ENCODE measurements at places on chromosomes 3 and 15.
A peak's percentile ranks its signal among the peaks of the same experiment; 100 is the strongest.

DNA sequence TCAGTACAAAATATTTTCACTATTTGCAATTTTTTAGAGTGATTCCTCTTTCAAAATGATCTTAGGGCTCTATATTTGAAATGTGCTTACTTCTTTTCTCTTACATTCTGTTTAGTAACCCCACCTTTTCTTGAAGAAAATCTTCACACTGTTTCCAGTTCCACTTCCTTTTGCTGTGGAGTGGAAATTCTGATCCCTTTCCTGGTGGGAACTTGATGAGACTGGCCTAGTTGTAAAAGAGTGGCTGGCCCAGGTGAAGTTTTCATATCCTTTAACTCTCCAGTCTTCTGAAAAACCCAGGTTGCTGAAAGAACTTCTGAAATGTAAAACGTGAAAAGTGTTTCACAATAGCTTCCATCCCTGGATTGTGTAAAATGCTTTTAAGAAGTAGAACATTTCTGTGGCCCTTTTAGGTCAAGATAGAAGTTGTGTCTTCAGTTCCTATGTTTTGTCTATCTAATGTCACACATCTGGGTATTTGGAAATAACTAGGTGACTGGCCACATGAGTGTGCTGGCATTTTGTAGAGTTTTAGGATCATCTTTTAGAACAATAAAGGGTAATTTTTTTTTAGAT lies 84.8 kb upstream of the LRIG1 start:
- DNase-seq: no peak

DNA sequence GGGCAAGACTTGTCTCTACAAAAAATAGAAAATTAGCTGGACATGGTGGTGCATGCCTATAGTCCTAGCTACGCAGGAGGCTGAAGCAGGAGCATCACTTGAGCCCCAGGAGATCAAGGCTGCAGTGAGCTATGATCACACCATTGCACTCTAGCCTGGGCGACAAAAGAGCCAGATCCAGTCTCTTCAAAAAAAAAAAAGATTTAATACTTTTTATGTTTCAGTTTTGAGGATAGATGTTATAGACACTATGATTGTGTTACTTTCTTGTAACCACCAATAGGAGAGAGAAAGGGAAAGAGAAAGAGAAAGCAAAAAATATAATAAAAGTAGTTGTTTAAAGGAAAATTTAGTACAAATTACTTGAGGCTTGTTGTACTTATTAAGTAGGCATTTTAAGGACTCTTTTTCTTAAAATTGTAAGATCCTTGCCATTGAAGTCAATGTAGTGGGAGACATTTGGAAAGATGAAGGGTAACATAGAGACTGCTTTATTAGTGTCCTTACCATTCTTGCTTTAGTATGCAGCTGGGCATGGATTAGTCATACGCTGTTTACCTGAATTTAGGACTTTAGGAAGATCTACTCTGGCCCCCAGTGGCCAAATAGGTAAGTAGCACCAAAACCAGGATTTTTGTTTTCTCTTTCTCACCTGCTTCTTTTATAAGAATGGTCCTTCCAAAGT lies 35.1 kb upstream of the ZDHHC23 start:
- DNase-seq: peak; percentile 41

DNA sequence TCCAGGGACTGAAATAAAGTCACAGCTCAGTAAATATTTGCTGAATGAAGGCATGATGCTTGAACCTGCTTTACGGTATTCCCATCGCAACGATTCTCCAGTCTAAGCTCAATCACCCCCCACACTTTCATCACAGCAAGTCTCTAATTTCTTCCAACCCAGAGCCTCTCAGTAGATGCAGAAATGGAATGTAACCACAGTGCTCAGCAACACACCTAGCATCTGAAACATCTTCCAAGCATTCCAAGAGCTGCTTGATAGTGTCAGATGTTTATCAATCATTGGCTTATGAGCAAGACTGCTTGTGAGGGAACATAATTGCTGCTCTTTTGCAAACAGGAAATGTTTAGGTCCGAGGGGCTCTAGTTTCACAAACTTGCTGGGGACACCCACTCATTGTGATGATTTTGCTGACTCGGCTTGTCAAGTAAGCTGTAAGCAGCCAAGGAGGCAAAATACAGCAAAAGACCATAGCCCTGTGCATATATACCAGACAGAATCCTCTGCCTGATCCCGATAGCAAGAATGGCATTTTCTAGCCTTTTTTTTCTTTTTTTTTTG lies 751.2 kb downstream of the NR2F2 start:
- DNase-seq: no peak

DNA sequence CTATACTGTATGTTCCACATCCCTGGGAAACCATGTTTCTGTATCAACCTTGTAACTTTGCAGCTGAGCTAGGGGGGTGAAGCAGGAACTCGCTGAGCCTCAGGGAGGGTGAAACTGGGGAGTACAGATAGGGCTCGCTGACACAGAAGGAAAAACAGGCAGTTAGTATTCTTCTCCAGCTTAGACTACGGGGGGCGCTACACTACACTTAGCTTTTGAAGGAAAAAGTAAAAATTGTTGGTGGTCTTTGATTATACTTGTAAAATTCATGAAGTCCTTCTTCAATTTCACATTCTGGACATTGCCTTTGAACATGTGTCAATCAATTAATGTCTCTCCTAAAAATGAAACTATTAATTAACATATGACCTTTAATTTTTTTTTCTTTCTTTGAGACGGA lies 73.5 kb upstream of the RGMA start:
- no peak for DNase-seq

DNA sequence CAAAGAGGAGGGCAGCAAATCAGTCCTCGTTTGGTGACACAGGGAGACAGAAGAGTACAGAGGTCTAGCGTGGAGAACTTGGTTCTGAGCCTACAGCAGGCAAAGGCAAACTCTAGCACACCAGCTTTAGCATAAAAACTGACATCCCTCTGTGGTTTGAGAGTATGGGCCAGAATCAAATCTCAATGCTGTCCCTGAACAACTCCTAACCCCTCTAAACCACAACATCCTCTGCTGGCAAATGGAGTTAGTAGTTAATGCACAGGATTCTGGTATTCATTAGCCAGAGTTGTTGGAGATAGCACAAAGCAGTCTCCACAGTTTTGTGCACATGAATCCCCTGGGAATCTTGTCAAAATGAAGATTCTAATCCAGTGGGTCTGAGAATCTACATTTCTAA lies 315.8 kb downstream of the NTRK3 start:
- no peak for DNase-seq

DNA sequence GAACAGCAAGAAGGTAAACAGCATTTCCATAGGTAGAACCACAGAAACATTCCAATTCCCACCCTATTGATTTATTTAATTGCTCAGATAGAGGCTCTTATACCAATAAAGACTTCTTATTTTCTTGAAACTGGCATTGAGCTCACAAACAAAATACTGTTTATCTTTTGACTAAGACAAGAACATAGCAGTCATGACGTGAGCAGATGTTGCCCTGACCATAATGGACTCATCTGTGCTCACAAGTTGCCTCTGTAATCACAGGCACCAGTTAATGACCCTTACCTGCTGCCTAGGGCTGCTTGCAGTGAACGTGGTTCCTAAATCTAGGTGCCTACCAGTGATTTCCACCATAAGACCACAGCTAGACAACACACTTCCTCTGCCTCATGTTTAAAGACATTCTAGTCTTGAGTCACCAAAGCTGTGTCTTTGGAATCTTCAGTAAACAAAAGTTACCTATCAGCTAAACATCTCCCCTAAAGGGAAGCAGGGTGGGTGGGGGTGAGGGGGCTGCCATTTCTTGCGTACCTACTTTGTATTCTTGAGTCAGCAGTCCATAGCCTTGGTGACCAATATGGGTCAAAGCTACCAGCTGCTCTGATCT lies 2.1 kb downstream of the FYCO1 start:
- no peak for DNase-seq

GRCh38 chr3:153856932-153857331 lies 264.3 kb upstream of the ARHGEF26 start:
- no peak for DNase-seq

GRCh38 chr3:114375608-114376421 lies 82.0 kb downstream of the TIGIT start:
- DNase-seq: no peak
